ENCODE measurements at places on chromosomes 6 and 20.

DNA sequence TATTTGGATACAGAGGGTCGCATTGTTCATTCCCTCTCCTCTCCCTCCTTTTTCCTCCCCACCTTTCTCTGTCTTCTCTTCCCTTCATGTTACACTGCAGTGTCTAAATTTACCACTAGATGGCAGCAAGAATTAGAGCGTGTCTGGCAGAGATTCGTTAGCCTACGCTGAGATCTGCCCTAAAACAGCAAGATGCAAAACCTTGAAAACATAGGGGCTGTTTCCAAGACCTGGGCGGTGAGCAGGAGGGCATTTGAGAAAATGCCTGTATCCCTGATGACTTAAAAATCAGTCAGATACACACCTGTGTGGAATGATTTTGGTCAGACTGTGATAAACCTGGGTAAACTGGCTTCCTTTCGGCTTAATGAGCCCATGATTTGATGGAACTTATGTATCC, 101.5 kb upstream of the ISM1 start:
- peak; percentile 64 for DNase-seq

DNA sequence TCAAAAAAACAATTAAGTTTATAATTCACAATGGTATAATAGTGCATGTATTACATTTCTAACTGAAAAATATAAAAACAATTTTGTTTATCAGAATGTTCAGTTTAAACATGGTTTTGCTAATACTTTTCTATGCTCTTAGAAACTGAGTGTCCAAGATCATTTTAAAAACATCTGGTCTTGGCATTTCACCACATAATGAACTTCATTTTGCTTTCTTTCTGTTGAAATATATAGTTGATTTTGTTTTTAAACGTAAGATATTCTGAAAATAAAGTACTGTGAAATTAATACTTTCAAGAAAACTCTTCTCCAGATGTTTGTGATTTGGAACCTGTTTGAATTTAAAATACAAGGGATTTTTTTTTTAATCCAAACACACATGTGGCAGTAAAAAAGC, 264.4 kb downstream of the COL12A1 start:
- no peak for DNase-seq

GRCh38 chr6:380234-381218, 11.0 kb upstream of the IRF4 start:
- DNase-seq, result no peak

GRCh38 chr6:40936818-40937251, 102.2 kb downstream of the UNC5CL start:
- DNase-seq, result peak; percentile 60

DNA sequence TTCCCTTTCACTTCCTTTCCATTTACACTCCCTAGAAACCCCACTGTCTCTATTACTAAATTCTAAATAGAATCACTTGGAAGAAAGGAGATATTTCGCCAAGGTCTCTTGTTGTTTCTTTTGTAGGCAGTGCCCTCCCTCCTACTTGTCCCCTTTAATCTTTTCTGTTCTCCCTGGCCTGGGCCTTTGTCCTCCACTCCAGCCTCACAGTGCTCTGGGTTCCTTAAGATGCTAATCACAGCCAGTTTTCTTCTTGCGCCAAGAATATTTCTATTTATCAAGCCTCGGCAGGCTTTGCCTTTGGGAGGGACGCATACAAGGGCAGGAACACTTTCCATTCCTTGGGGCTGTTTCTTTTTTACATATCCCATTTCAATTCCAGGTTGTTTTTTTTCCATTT, 520.6 kb upstream of the CHD6 start:
- no peak for DNase-seq

DNA sequence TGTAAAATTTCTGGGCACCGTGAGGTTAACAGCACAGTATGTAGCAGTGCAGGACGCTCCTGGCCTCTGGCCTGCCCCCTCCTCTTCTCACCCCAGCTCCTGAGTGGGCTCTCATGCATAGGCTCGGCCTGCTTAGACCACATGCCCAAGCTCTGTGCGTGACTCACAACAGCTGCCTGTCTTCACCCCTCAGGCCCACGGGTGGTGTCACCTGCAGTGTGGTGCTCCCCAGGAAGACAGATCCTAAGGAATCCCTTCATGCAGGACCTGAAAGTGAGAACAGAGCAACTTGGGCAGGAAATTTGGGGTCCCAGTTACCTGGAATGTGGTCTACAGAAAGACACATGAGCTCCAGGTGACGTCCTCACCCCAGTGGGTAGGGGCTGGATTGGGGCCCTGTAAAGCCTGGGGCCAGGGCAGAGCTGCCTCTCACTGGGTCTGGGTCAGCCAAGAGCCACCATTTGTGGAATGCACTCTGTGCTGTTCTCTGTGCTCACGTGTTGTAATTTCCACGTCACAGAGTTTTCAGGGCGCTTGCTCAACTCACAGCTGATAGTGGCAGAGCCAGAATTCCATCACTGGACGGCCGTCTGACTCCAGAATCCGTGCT, 37.0 kb upstream of the PXDC1 start:
- DNase-seq, result no peak

GRCh38 chr20:36065427-36065998, 89.0 kb upstream of the EPB41L1 start:
- DNase-seq, result no peak

- no peak for DNase-seq
Observed at GRCh38 chr6:33698494-33698893, 13.0 kb downstream of the UQCC2 start.

GRCh38 chr20:4763723-4764510, 42.2 kb downstream of the PRND start:
- DNase-seq, result no peak

DNA sequence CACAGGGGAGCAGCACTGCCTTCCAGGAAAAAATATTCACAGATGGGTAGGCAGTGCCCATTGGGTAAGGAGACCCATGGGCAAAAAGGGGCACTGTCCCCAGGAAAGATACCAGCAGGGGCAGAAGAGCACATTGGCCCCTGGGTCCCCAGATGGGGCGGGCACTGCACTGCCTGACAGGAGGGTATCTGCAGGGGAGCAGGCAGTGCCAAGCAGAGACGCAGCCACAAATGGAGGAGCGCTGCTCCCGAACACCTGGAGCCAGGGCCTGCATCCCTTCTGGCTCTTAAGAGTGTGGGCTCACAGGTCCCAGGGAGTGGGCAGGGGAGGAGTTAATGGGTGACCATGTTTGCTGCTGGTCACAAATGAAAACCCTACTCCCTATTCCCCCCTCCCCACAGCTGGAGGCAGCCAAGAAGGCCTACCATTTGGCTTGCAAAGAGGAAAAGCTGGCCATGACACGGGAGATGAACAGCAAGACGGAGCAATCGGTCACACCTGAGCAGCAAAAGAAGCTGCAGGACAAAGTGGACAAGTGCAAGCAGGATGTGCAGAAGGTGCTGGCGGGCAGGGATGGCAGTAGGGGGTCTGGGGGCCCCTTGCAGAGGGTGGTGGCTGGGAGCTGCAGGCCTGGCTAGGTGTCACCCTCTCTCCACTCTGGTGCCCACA, 27.0 kb downstream of the SPDEF start:
- DNase-seq, result no peak

- DNase-seq, result peak; percentile 0
Observed at GRCh38 chr20:3072530-3073250, 1.3 kb downstream of the OXT start.

GRCh38 chr6:31441365-31442267, 38.2 kb downstream of the MICA start:
- peak; percentile 90 for DNase-seq

DNA sequence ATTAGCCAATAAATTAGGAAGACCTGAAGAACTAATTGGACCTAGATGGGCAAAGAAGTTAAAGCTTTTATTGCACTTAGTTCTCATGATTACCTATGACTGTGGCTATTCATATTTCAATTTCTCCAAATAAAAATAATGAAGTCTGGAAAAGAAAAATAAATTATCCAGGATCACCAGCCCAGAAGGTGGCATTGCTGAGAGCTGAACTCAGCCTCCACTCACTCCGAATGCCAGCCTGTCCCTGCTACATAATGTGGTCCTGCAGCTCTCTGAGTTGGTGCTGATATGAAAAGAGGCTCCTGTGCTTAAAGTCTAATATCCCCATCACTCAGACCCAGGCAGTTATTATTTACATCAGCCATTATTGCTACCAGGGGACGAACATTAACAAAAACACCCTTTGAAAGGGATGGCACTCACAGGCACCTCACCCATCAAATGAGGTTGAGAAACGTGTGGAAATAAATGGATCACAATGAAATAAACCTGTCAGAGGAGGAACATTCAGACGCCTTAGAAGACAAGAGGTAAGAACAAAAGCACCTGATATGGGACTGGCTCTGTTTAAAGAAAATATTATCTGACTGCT, 649.7 kb upstream of the CHD6 start:
- no peak for DNase-seq

GRCh38 chr6:92174398-92175073, 1244.8 kb downstream of the EPHA7 start:
- no peak for DNase-seq

DNA sequence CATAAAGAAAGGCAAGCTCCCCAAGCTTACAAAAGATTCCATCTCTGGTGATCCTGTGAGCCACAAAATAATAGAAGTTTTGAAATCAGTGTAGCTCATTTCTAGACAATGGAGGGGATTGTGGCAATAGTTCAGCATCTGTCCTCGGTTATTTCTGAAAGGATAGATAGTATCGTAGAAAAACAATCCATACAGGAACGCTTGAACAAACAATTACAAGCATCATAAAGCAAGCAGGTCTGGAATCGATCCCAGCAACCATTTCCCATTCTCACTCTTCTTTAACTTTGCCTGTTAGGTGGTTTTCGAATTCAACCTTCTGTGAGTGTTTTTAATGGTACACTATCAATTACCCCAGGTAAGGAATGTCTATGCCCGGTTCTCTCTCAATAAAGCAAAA, 931.1 kb downstream of the KIF16B start:
- DNase-seq, result no peak

- DNase-seq, result no peak
Observed at GRCh38 chr6:170209354-170210025, 81.4 kb downstream of the DLL1 start.

GRCh38 chr6:78492351-78493017, 374.9 kb upstream of the IRAK1BP1 start:
- DNase-seq, result peak; percentile 22

GRCh38 chr20:4896971-4897497, 104.3 kb downstream of the SLC23A2 start:
- no peak for DNase-seq

GRCh38 chr6:141874930-141875602, 257.7 kb upstream of the GJE1 start:
- DNase-seq, result peak; percentile 15

DNA sequence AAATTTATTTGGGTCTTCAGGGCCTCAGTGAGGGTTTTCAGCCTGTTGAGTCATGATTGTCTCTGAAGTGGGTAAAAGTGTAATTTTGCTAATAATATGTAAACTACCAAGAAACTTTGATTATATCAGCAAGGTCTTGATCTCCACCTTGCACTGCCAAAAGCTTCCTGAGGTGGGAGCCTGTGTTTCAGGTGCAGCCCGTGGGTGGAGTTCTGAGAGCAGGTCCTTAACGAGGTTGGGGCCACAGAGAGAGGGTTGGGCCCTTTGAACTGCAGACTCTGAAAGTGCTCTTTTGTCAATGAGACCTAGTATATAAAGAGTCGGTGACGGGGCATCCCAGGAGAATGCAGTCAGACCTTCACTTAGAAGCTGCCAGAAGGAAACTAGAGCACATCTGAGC, 129.7 kb upstream of the MAP3K4 start:
- no peak for DNase-seq

- peak; percentile 5 for DNase-seq
Observed at GRCh38 chr6:119390247-119390793, 40.8 kb upstream of the MAN1A1 start.

DNA sequence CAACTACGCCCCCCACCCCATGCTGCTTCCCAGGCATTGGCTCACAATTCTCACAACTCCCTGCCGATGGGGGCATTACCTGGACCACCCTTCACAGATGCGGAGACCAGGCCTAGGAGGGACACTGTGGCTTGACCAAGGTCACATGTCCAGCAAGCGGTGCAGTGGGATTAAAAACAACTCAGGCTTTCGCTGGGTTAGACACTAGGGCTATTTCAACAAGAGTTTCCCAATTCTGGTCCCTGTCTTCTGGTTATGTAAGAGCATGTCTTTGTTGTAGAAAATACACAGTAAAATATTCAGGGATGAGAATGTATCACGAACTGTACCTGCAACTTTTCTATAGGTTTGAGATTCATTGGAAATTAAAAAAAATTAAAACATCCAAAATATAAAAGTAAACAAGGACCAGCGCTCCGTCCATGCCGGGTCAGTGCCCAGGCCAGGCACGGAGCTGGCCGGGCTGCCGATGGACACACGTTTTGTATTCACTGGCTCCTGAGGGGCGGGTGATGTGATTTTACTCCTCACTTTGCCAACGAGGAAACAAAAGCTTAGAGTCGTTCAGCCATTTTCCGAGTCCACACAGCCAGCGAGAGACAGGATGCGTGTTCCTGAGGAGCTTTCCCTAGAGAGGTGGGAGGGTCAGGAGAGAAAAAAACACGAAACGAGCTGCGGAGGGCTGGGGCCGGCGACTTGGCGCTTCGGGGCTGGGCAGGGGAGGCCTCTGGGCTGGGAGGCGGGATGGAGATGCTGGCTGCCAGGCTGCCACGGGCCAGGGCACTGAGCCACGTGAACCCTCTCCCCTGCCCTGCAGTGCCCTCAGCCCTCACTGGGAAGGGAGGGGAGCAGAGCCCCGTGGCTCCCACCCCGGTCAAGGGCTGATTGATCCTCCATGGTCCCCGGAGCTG, 17.1 kb upstream of the VSTM2L start:
- no peak for DNase-seq

GRCh38 chr20:21234806-21235483, 68.2 kb upstream of the XRN2 start:
- DNase-seq, result no peak
